BJ (cell line): ENCODE measurements at places on chromosomes 2 and 18.

GRCh38 chr2:22283436-22283835 lies 1101.5 kb upstream of the KLHL29 start:
- DNase-seq: no peak

DNA sequence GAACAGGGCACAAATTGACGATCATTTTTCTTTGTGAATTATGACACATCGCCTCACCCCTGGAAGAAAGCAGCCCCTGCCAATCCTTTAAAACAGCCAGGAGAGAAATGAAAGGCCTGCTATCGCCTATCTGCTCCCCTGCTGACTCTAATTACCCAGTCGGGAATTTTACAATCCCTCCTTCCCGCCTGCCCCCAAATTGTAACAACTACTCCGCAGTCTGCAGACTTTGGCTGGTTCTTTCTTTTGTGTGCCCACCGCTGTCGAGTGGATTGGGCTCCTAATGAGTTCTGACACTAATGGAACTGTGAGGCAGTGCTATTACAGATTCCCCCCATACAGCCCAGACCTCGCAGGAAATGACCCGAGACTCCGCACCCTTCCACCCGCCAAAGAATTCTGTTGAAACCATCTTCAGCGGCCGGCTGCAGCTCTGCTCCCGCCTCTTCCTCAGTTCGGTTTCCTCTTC lies 281.2 kb upstream of the PARD3B start:
- no peak for DNase-seq

DNA sequence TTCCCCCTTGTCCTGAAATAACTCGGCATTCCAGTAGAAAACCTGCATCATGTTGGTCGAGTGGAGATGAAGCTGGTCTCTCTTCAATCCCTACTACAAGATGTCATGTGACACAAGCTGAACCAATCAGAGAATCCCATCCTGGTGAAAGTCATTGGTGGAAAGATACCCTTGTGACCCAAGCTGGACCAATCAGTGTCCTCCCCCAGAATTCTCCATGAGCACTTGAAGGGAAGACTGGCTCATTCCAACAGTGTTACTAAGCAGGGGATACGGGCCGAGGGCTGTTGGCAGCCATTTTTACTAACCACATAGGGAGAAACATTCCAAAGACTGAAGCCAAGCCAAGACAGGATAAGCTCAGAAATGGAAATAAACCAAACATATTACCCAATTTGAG lies 298.3 kb downstream of the ICOS start:
- DNase-seq: no peak

DNA sequence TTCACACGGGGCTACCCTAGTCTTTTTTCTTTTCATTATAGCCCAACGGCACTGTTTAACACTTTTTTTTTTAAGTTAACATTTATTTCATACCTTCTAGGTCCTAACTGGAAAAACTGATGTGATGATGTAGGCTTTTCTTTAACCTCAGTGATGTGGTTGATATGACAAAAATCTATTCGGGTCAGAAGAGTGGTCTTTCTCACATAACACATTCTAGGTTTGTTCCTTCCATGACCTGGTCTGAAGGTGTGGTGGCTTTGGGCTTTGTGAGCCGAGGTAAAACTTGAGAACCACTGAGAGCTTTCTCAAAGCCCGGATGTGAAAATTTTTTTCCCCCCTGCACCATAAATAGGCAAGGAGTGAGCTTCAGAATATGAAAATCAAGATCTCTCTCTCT lies 44.2 kb downstream of the GPD2 start:
- DNase-seq: no peak

DNA sequence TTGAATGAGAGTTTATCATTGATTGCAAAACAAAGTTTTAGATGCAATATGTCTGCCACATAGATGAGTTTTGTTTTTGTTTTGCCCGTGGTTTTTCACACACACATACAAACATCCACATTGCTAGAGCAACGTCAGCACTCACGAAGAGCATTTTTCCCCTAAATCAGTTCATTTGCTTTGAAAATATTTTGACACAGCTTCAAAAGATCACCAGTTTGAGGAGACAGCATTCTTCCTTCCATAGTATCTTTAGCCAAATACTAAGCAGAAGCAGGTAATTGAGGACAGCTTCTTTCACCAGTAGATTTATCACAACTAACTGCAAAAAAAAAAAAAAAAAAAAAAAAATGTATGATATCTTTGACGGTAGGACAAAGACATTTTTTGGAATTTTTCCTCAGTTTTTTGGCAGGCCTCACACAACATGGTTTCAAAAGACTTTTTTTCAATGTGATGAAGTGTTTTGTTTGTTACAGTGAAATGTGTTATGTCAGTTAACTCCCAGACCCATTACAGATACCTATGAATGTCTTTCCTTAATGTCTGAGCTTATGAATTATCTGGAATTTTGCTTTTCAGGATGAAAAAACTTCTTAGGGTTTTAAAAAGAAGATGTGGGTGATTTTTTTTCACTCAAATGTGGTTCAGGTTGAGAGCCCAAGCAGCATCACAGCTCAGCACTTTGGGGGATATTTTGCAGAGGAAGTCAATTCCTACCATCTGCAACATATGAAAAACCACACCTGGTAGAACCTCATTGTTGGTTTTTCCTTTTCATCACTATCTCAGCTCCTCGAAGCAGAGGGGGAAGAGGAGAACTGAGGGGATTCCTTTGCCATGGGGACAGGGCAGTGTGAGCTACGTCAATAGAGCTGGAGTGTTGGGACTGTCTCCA lies 31.6 kb downstream of the AOX1 start:
- DNase-seq: no peak

GRCh38 chr2:37543999-37544557 lies 127.4 kb downstream of the CDC42EP3 start:
- no peak for DNase-seq

- no peak for DNase-seq
These were observed 3.1 kb downstream of the SPOPL start for GRCh38 chr2:138504546-138505235.

GRCh38 chr2:151410485-151410834 lies 758 bp downstream of the RIF1 start:
- no peak for DNase-seq

DNA sequence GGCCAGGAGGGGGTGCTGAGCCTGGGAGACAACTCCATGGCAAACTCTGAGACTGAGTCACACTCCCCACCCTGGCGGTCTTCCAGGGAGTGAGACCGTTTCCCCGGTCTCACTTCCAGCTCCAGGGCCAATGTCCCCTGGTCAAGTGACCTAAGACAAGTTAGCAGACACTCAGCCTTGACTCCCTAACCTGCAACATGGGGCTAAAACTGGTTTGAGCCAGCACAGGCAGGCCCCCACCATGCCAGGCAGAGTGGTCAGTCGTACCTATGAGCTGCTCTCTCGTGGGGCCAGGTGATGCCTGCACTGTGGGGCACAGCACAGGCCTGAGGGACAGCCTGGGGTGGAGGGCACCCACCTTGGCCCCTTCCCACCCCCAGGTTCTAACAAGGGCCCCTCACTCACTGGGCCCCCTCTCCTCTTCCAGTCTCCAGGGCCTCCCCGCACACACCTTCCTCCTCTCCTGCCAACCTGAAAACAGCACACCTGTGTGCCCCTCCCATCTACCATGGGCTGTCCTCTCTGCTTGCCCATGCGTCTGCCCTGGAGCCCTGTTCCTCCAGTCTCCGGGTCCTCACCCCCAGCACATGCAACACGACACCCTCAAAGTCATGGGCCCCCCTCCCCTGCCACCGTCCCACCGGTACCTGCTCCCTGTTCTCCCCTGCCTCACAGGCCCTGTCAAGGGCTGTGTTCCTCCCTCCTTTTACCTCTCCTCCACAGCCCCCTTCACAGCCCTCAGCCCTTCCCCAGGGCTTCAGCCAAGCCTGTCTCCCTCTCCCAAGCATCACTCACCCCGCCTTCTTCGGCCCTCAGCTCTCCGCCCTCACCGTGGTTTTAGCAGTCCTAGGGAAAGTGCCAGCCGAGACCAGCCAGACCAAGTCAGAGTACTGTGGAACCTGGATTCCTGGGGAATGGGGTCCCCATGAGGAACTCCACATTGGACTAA lies 1.6 kb downstream of the GPR17 start:
- DNase-seq: no peak

DNA sequence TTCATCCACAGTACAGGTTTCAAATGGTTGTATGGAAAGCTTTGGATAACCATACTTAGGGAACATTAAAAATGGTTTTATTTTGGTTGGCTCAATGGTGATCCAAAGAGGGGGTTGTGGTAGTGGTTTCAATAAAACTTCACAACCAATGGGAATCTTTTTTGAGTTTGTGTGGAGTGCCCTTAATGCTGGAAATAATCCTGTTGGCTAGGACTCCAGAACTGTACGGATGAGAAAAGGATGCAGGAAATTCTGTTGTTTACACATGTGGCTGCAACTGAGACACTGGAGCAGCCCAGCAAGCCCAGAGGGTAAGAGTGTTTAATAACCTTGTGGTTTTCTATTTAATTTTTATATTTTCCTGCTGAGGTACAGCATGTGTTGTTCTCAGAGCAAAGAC lies at the start of gene CCDC102B:
Gene CCDC102B (plus strand): TSS at position 210 of the 400 bp plus-strand sequence. CDS start 38,684 bp downstream, outside the sequence.
- peak; percentile 94 for DNase-seq

- DNase-seq: no peak
These were observed 170.5 kb upstream of the ALKAL2 start for GRCh38 chr2:458425-458815.

GRCh38 chr2:234091883-234092282 lies 41.4 kb downstream of the SPP2 start:
- DNase-seq: no peak

- no peak for DNase-seq
These were observed 15.2 kb downstream of the FBXO41 start for GRCh38 chr2:73268830-73269685.

DNA sequence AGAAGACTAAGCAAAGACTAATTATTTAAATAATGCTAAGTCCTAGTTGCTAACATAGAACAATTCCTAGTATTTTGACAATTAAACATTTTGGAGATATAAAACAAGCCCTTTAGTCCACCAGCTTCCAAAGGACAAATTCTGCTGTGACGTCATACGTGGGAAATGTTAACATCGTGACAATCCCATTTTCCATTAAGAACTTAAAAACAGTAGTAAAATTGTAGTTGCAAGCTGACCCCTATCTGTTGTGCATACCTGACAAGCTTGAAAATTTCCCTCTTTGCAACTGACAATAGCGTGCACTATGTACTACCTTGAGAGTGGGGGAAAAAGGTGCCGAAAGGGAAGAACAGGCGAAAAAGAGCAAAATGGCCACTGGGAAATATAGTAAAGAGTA lies 279.8 kb downstream of the ZNF521 start:
- no peak for DNase-seq

DNA sequence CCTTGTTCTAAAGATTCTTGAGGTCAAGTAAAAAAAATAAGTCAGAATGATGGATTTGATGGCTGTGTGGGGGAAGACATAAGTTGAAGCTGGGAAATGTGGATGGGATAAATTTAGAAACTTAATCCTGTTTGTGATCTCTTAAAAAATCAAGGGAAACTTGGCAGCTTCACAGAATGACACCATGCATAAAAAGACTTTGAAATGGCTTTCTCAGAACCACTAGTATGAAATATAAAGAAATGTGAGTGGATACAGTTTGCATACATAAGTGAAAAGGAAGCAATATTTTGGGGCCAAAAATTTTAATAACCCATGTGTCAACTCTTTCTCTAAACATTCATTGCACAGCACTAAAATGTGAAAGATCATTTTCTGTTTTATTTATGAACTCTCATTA lies 21.7 kb downstream of the CDH19 start:
- no peak for DNase-seq

DNA sequence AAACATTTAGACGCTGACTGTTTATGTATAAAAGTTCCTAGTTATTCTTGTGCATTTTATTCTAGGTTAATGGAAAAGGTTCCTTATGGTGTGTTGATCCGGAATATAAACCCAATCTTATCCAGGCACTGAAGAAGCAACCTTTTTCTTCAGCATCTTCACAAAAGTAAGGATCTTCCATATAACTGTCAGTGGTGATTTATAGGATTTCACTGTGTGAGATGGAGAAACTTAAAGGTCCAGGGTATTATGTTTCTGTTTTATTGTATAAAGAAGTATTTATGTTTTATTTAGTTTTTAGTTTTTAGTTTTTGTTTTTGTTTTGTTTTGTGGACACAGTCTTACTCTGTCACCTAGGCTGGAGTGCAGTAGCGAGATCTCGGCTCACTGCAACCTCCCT lies 171.0 kb upstream of the STON1 start:
- no peak for DNase-seq

DNA sequence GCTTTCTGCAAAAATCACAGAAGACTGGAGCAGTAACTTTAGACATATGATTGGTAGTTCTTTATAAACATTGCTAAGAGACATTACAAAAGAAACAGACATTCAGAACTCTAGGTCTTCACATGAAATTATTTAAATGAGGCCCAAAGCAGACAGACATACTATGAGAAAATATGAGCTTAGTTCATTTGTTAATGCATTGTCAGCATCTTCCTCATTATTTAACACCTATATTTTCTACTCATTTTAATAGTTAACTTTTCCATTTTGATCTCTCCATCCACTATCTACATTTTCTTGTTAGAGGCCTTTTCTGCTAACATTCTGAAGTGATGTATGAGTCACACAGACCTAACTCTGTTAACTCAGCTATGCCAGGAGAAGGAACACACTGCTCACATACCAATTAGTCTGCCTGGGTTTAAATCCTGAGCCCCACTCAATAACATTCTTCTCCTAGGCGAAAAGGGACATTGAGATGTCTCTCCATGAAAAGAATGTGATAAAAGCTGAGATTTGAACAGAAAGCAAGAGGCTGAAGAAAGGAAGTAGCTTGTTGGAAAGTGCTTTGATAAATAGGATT lies 400.3 kb upstream of the PKDCC start:
- no peak for DNase-seq

DNA sequence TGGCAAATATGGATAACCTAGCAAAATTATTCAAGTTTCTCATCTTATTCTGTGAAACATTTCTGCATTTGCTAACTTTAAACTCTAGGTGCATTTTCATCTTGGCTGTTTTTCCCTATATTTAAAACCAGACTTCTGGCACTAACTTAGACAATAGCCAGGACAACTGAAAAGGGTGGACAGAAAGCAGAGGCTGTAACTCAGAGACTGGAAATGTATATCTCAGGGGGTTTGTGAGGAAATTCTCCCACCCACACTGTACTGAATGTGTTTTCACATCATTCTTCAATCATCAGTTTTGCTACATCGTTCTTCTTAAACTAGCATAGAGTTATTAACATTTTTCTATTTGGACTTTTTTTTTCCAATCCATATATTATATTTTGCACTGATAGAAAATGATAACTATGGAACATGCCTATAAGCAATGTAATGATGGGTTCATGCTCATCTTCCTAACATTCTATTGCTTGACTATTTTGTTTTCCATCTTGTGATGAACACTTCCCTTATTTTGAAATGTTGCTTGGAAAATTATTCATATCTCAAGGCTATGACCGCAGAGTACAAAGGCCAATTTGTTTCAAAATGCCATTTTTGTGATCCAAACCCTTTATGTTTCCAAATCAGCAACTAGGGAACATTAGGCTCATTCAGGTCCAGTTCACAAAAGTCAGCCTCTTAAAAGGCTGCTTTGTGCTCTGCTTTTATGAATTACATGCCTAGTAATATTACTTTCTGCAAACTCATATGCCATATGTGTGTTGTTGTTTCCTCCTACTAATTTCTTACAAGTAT lies 125.8 kb upstream of the CDH19 start:
- no peak for DNase-seq

GRCh38 chr18:48754993-48755473 lies 195.7 kb downstream of the SMAD7 start:
- DNase-seq: no peak

- DNase-seq: no peak
These were observed at the start of gene RPRM for GRCh38 chr2:153478289-153479261. RPRM (minus strand) TSS chr2:153478762; CDS start chr2:153478565, 197 bp downstream.

- no peak for DNase-seq
These were observed 993.9 kb upstream of the POU3F3 start for GRCh38 chr2:103860016-103860415.

- no peak for DNase-seq
These were observed 250 bp upstream of the SPEG start for GRCh38 chr2:219434468-219434717.
